ENCODE measurements at places on chromosomes 11 and 22. TPM values are rescaled to one million over a fixed set of nuclear protein-coding genes. Genes with fewer than 3 reads are reported as not detected.

The ELF5 gene
- not detected for total RNA-seq

The FIBIN gene
- total RNA-seq: 98.5 TPM

The GGTLC3 gene
- not detected for total RNA-seq

The LDHAL6A gene
- not detected for total RNA-seq

The RTN4R gene
- 5.5 TPM for total RNA-seq

The ART1 gene
- total RNA-seq: not detected

The CXCR5 gene
- total RNA-seq: 0.27 TPM
